ENCODE measurements at places on chromosomes 5 and 9. TPM values are rescaled to one million over a fixed set of nuclear protein-coding genes. Genes with fewer than 3 reads are reported as not detected.

FAM153A gene
- not detected for total RNA-seq

DNA sequence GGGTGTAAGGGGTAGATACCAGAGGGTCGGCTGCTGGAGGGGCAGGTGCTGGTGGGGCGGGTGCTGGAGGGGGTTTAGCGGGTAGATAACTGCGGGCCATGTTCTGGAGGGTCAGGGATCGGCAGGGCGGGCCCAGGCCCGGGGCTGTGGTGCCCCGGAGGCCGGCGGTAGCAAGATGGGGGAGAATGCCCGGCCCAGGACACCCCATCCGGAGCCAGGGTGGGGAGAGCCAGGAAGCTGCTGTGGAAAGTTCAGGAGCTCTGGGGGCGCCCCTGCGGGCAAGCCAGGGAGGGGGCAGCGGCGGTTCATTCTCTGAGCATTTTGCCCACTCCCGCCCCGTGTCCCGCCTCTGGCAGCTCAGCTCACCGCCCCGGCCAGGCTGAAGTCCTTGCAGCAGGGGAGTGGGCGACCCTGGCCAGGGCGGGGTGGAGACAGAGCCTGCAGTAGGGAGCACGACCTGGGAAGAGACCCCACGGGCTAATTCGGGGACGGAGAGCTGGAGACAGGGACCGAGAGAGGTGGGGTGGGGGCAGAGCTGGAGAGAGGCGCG lies 538 bp downstream of the PRRT1B start:
- no peak for DNase-seq

- no peak for DNase-seq
Observed at GRCh38 chr9:123488722-123489321, 132.8 kb downstream of the CRB2 start.

NR3C1 gene
- 10.5 TPM for total RNA-seq

DNA sequence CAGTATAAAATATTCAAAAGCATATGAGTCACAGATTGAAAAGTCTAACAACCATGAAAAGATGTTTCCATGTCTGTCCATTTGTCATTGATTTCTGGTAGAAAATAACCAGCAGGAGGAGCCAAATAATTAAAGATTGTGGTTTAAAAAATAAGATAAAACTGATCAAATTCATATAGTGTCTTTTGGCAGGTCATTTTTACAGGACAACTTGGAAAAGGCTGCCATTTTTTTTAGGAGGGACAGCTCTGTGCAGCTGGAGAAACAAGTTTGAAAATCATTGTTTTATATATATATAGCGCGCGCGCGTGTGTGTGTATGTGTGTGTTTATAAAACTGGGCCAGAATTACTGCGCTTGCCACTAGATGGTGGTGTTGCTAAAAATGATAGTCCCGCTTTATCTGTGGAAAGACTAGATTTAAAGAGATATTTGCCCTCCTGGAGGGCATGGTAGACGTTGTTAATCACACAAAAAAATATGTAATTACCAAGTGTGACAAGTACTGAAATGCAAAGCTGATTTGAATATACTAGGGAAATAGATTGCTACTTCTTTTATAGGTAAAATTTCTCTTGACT lies 1.3 kb upstream of the TRMO start:
- DNase-seq, result peak; percentile 93

KCNN2 gene
- total RNA-seq, result 2.3 TPM

DNA sequence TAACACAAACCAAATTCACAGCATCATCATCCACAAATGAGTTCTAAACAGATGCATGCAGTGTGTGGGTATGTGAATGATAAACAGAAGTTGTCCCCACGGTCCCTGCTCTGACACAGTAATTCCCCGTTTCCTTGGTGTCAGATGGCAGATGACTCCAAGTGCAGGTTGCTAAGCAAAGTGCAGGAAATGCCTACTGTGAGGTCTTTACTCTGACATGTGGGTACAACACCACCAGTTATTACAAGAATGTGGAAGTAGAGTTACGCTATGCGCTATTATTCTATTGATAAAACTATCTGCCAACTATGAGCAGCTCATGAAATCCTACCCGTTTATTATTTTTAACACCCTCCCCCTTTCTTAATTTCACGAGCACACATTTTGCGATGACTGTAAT lies 448.9 kb downstream of the BNC2 start:
- DNase-seq, result no peak

GRCh38 chr5:137560420-137560819 lies 61.3 kb upstream of the SPOCK1 start:
- no peak for DNase-seq

LCN12 gene
- 0.73 TPM for total RNA-seq

DNA sequence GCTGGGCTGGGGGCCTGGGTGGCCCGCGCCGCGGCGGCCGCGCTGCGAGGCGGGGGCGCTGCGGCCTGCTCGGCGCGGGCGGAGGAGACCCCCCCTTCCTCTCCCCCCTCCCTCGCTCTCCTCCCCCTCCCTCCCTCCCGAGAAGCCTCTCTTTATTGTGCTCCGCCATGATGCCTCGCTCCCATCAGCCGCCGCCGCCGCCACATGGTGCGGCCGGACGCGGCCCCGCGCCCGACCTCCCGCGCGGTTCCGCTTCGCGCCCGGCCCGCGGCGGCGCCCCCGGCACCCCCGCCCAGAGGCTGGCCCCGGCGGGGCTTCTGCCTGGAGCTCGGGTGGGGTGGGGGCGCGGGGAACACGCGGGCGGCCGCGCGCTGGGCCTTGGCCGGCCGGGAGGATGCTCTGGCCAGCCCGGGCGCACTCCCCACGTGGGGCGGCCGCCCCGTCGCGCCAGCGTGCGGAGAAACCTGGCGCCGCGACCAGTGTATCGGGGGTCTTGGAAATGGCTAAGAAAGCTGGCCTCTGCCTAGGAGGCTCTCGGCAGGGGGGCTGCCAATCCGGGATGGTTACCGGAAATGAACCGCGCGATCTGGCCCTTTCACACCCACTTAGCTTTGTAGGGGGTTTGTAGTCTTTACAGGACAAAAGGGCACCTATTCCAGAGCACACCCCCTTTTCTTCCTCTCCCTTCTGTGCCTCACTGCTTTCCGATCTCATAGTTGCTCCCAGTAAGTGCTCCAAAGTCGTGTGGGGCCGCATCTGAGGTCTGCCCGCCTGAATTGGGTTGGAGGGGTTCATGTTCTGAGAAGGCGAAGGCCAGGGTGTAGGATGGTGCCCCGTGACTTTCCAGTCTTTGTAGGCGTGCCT lies 1.0 kb downstream of the SET start:
- DNase-seq, result peak; percentile 31

ACOT12 gene
- total RNA-seq, result not detected

DNA sequence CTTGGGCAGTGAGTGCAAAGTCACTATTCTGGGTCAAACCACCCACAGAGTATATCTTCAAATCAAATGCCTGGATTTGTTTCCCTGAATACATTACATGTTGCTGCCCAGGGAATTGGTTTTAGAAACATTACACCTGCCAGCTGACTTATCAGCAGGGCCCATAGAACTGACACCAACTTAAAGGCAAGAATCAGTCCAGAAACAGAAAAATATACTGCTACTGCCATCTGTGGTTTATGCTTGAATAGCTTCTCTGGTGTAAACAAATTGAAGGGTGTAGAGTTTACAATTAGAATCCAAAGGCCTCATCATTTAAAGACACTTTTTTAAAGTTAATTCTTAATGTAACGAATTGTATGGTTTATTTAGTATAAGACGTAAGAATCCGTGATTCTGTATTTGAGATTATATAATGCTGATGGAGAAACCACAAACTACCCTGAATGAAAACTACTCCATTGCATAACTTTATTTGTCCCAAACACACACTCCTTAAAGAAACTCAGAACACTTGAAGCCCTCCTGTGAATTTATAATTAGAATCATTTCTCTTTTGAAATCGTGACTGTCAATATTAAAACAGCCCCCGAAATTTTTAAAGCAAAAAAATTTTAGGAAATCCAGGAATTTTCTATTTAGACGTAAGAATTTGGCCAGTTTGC lies 6.2 kb downstream of the NR6A1 start:
- no peak for DNase-seq

Measured in stomach (tissue), 19 donors.